Activated CD8-positive, alpha-beta memory T cell treated with anti-CD3 and anti-CD28 coated beads, Interleukin-2, amount 50 U/mL, for 48 hours (primary cell): ENCODE measurements at places on chromosomes 2 and 18.

DNA sequence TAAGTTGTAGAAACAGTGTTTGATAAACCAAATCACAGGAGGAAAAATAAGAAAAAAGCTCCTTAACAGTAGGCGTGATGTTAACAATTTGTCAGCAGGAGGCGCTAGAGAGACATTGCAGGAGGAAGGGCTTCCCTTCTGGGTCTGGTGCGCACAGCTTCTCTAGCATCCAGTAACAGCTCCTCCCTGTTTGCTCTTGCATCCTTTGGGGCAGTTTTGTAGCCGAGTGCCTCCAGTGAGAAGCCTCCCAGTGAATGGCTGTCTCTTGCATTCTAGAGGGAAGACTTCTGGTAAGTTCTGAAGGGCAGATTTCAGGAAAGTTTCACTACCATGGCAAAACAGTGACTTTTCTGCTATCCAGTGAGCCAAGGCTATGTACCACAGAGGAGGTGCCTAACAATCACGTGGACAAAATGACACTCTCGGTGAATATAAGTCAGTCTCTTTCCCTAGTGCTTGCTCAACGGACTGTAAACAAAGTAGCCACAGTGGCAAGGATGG, 9.5 kb upstream of the ZNF396 start:
- peak; percentile 64 for DNase-seq

GRCh38 chr2:64402876-64403275, 51.1 kb upstream of the LGALSL start:
- DNase-seq: no peak

GRCh38 chr2:190679813-190680591, 31.1 kb downstream of the NAB1 start:
- peak; percentile 69 for DNase-seq

GRCh38 chr2:168245074-168245825, 2.1 kb downstream of the STK39 start:
- DNase-seq: no peak

DNA sequence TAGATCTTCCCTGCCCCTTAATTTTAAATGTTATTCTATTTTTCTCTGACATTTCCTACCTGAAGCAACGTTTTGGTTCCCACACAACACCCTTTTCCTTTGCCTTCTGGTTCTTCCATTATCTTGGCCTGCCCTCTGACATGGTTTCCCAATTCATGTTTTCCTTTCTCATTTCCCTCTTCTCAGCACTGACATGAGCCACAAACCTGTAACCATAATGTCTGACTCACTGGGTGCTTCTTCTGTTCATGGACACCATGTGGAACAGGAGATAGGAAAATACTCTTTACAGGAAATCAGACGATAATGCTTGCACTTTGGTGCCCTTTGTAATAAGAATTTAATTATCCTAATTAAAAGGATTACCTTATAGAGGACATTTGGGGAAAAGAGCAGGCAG, 142.0 kb downstream of the ZEB2 start:
- DNase-seq: no peak

- no peak for DNase-seq
Measured at GRCh38 chr2:10863837-10864236, 47.9 kb upstream of the KCNF1 start.

- DNase-seq: no peak
Measured at GRCh38 chr2:211055438-211055837, 499.0 kb downstream of the CPS1 start.

DNA sequence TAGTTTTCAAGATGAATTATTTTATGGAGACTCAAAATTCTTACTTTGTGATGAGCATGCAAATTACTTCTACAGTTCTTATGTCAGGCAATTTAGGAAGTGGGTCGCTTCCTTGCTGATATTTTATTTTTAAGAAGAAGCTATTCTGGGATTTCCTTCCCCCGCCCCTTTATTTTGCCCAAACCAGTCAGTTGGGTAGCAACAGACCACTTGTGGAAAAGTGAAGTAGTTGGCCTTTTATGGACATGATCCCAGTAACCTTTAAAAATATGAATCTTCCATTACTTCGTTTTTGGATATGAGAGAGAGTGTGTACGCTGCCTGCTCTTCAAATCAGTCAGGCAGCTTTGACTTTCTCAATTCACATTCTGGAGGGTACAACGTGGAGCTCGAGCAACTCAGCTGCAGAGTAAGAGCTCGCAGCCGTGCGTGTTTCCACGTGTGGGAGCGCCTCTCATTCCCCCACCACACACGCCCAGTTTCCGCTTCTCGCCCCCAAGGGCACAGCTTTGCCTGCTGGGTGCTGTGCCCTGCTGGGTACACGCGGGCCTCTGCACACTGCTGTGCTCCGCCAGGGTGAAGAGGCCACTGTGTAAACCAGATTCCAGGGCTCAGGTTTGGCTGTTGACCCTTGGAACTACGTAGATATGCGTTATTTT, 92.6 kb downstream of the ITGB1BP1 start:
- DNase-seq: no peak

- DNase-seq: no peak
Measured at GRCh38 chr2:185979546-185980071, 241.0 kb downstream of the FSIP2 start.

DNA sequence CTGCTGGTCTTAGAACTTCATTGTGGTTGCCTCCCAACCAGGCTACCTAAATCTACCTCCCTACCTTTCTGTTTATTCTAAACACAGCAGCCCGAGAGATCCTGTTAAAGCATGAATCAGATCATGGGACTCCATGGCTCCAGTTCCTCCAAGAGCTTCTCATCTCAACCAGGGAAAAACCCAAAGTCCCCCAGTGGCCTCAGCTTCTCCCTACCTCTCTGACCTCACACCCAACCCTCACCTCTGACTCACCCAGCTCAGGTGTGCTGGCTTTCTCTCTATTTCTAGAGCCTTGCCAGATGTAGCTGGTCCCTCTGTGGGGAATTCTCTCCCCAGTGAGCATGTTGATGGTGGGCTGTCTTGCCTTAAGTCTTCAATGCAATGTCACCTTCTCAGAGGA, 93.8 kb upstream of the COPS8 start:
- no peak for DNase-seq

GRCh38 chr2:44929735-44930273, 11.7 kb upstream of the SIX3 start:
- no peak for DNase-seq

DNA sequence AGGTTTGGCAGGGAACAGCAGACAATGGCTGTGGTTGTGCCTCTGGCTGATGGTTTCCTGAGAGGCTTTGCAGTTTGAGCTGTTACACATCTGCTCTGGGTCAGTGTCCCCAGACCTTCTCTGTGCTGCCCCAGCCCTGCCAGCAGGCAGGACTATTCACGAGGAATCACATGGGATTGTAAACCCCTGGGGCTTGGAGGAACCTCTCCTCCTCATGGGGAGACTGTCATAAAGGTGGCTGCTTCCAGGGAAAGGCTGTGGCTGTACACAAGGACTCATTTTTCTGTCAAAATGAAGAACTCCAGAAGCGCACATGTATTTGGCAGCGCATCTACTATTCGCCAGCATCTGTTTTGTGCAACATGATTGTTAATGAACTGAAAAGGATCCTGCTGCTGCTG, 142.6 kb upstream of the CYP1B1 start:
- DNase-seq: no peak

DNA sequence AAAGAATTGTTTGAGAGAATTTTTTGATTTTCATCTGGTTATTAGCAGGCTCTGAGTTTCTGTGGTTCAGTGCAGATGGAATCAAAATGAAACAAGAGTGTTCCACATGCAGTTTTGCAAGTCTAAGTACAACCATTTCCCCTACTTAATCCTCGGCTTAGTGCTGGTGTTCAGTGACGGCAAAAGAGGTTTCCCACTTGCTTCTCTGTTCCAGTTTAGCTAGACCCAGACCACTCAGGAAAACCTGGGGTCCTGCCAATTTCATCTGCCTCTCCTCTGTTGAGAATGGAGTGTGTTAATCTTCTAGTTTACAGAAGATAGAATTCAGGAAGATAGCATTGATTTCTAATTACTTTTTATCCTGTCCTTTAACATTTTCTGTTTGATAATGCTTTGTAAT, 996.2 kb upstream of the FANCL start:
- no peak for DNase-seq

DNA sequence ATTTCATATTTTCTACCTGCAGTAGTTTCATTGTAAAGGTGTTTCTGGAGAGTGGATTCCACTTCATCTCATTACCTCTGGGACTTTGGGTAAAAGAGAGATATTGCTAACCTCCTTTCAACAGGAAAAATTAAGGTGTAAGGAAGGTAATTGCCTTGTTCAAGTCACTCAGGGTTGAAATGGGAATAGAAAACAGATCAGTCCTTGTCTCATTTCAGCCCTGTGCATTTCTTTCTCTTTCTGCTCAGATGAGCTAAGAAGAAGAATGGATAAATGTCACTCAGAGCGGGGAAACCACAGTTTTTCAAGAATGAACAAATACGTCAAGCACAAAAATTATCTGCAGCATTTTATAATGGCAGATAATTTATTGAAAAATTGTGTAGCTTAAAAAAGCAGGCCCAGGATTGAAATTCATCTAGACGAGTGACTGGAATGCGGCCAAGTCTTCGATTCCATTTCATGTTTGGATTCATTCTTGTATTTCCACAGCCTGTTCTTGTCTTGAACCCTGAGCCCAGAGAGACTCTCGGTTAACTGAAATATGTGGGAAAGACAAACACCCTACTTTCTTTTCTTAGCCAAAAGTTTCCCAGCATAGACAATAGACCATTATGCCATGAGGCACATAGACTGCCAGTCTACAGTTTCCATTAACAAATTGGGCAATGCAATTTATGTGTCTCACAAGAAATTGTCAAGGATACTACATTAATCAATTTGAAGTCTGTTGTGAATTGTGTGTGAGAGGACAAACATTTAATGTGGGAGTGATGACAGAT, 107.9 kb downstream of the POLE4 start:
- DNase-seq: no peak

DNA sequence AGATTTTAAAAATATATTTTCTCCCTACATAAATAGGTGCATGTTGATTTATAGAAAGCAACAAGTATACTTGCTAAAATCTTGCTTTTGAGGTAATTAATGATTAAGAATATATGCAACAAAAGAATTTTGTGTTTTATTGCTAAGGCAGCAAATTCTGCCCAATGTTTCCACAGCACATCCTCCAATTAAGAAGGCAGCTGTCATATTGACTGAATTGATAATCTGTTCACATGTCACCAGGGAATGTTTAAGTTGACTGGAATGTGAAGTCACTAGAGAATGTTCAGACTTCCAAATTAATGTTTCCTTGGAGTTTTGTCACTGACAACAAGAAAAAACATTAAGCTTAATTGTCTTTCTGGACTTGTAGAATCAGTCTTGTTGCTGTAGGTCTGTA, 1602.7 kb upstream of the SLC39A10 start:
- no peak for DNase-seq

- no peak for DNase-seq
Measured at GRCh38 chr18:79379931-79380815, 15.6 kb upstream of the NFATC1 start.

- DNase-seq: no peak
Measured at GRCh38 chr2:8505311-8505920, 176.4 kb upstream of the ID2 start.

DNA sequence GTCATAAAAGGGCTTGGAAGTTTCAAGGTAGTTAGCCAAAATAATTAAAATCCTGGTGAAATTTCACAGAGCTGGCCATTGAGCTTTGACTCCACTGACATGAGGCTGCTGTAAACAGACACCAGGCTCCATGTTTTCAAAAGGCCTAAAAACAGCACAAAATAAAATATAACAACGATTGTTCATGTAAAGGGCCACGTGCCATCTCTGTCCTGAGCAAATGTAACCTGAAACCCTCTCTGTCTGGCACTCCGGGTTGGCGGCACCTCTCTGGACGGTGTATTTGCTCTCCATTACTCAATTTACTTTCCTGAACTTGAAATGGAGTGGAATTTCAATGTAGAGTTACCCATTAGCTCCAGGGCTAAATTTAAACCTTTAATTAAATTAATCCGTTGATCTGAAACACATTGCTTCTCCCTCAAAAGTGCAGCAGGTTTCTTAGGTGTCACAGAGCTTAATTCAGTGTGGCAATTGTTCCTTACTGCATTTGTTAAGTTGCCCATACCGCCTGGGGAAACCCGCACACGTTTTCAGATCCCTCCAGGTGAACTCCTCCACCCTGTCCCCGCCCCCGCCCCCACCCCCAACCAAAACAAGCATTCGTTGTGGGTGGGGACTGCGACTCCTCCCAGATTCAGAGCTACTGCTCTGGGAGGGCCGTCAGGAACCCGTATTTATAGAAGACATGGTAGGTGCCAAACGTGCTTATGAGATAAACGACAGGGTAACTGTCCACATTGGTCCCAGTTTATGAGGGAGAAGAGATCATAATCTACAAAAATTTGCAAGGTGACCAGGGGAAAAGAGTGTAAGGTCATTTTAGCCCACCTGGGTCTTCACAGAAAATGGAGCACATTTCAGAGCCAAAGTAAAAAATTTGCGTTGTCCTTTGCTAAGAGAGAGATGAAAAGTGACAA, 1.2 kb upstream of the CABLES1 start:
- peak; percentile 56 for DNase-seq

DNA sequence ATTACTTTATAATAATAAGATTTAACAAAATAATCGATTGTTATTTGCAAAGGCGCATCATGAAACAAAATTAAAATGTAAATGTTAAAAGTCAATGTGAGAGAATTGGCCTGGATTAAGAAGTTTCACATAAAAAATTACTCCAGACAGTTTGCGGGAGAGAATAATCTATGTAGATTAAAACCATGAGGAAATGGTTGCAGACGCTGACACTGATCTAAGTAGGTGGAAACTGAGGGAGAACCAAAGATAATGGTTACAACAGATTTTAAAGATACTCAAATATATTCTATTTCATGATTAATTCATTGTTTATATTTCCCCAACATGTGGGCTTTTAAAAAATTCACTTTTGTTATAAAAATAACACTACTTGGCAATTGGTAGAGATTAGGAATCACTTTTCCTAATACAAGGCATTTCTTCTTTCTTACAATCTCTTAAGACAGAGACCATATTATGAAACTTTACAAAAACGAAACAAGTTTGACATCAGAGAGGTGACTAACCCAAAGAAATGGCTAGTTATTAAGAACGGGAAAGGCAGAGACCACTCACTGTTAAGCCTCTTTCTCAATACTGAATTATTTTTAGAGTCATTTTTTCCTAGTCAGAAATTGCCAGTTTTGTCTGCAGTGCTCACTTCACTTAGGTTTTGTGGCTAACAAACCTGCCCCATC, 1.6 kb downstream of the KANSL1L start:
- DNase-seq: no peak

- DNase-seq: no peak
Measured at GRCh38 chr2:99101697-99102096, 39.8 kb upstream of the C2orf15 start.

DNA sequence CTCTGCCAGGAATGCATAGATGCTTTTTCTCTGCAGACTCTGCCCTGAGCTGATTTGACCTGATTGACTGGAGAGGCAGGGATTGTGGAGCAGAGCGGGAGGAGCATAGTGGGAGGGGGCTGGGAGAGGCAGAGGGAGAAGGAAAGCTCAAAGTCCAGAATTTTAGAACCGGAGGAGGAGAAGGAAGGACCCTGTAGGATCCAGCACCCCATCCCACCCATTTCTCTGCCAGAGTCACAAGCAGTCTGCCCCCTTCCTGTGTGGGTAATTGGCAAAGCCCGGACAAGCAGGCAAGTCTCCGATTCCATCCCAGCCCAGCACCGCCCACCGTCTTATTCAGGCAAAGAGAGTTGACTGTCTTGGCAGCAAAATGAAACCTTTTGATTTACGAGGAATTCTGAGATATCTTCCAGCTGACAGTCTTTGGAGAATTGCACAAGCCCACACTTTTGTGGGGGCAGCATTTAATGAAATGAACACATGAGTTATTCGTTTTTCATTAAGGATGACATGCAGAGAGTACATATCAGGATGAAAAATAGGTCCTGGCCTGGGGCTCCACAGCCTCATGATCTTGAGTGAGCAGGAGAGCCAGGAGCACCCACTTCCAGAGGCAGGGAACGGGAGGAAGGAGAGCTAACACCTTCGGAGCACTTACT, 103.1 kb downstream of the MCFD2 start:
- DNase-seq: no peak
